ENCODE measurements at places on chromosomes 12 and 14.

DNA sequence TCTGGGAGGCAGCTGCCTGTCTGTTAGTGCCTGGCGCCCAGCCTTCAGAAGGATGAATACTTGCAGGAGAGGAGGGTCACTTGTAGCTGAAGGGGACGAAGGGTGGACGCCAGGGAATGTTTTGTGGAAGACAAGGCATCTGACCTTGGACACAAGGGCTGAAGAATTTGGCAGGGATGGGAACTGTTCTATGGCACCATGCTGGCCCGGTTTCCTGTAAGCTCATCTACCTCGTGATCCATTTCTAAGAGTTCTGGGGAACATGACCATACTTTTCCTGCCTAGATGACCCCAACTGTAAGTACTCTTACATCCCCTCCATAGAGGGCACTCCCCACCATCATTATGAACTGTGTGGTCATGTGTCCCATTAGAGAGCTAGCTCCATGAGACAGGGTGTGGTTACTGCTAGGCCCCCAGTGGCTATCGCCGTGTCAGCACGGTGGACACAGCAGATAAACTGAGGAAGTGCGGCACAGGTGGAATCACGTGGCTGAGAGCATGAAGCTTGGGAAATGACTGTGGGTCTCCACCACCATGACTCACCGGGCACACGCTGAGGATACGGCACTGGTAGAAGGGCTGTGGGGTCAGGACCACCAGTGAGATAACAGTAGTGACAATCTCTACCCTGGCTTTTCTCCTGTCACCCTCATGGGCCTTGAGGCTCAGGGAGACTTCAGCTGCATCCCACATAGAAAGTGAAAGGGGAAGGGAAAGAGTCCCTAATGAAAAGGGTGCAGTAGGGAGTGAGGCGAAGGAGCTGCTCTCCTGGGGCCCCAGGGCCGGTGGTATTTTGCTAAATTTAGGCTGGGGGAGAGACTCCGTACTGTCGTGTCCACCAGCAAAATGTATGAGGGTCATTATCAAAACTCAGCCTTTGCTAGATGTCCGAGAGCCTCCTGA, 252.6 kb downstream of the FOXN3 start:
- no peak for DNase-seq

- DNase-seq, result peak; percentile 90
These were observed 14.4 kb upstream of the MLXIP start for GRCh38 chr12:122064025-122064777.

DNA sequence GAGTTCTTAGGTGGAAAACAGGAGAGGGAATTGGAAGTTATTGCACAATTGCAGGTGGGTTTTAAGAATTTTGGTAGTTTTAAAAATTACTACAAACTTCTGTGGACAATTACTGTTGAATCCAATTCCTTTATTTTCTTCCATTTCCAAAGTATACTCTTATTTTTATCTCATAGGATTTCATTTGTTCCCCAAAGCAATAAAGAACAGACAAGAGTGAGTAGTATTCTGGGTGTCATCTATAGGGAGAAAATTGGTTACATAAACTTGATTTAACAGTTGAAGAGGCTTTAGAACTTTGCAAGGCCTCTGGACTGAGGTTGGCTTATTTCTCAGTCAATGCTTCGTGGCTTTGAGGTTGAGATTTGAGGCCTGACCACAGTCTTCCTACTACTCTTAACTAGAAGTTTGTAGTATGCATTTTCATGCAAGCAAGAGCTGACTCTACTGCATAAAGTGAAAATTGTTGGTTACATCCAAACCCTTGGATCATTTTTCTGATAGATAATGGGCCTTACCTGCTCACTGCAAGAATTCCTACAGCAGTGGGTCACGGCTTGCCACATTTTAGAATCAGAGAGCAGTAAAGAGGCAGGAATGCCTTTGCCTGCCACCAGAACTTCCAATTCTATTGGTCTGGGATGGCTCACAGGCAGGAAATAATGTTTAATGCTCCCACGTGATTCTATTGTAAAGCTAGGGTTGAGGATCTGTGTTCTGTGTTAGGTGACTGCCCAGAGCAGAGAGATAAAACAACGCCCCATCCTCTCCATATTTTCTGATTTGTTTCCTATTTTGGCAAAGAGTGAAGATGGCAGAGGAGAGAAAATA, 270.5 kb downstream of the TTC6 start:
- no peak for DNase-seq

- DNase-seq, result no peak
These were observed 266.2 kb downstream of the C12orf75 start for GRCh38 chr12:105596731-105597130.

- DNase-seq, result peak; percentile 53
These were observed 490.3 kb downstream of the APAF1 start for GRCh38 chr12:99135376-99135775.

- peak; percentile 58 for DNase-seq
These were observed 46.0 kb downstream of the SH2B3 start for GRCh38 chr12:111451649-111452129.

DNA sequence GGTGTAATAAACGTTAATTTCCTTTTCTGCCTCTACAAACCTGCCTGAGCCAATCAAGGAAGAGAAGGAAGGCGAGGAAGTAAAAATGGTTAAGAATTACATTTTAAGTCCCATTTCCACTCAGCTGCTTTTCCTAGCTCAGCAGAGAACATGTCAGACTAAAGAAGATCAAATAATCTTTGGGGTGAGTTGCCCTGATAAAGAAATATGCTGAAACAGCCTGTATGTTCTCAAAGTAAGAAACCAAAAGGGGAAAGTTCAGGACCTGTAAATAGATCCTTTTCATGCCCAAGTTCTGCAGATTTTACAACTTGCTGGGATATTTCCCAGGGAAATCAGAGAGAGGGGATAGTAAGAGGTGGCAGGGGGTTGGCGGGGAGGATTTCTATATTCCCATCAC, 55.5 kb downstream of the PHLDA1 start:
- DNase-seq, result no peak

- no peak for DNase-seq
These were observed 27.4 kb downstream of the CRADD start for GRCh38 chr12:93704625-93705024.

GRCh38 chr14:20606190-20606901, 15.2 kb upstream of the RNASE12 start:
- DNase-seq, result peak; percentile 46

- DNase-seq, result no peak
These were observed 113.2 kb downstream of the DPF3 start for GRCh38 chr14:72780751-72781150.

GRCh38 chr12:128286970-128287369, 20.0 kb downstream of the TMEM132C start:
- DNase-seq, result no peak

GRCh38 chr14:30608533-30609006, 13.5 kb upstream of the SCFD1 start:
- no peak for DNase-seq

DNA sequence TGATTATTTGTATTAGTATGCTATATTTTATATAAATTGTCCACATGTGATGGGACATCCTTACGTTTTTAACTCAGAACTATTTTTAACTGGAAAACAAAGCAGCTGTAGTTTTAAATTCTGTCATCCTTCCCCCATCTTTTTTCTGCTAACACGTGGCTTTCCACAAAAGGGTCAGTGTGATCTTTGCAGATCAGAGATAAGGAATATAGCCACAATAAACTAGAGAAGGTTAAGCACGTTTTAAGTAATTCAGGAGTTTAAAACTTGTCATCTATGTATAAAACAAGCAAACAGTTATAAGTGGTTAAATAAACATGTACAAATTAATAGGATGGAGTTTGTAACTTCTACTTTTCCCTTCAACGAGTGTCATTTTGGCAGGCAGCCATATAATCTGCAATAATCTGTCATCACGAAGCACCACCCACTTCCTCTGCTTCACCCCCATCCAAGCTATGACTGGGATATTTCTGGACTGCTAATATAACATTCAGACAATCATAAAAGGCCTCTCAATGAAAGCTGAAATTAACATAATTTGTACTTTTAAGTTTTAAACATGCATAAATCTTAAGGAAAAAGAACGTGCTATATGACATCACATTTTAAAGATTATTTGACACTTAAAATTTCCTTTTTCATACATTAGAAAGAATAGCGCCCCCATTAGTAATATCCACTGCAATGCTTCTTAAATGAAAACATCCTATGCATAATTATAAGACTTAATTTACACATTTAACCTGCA, 15.3 kb downstream of the TAOK3 start:
- no peak for DNase-seq

GRCh38 chr12:55072083-55072482, 52.3 kb downstream of the NEUROD4 start:
- DNase-seq, result peak; percentile 20

DNA sequence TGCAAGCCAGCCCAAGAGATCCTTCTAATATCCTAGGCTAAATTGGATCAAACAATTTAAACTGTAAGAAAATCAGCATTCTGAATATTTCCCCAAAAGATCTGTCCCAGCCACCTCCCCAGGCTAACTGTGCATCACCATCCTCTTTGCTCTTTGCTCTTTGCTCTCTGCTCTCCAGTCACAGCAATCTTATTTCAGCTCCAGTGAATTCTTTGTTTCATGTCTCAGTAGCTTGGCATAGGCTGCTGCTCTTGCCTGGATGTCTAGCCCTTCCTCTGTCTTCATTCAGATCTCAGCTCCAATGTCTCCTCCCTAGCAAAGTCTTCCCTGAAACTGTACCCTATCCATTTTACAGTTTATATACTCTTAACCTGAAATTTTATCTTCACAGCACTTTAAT, 399.8 kb upstream of the USP15 start:
- DNase-seq, result no peak

DNA sequence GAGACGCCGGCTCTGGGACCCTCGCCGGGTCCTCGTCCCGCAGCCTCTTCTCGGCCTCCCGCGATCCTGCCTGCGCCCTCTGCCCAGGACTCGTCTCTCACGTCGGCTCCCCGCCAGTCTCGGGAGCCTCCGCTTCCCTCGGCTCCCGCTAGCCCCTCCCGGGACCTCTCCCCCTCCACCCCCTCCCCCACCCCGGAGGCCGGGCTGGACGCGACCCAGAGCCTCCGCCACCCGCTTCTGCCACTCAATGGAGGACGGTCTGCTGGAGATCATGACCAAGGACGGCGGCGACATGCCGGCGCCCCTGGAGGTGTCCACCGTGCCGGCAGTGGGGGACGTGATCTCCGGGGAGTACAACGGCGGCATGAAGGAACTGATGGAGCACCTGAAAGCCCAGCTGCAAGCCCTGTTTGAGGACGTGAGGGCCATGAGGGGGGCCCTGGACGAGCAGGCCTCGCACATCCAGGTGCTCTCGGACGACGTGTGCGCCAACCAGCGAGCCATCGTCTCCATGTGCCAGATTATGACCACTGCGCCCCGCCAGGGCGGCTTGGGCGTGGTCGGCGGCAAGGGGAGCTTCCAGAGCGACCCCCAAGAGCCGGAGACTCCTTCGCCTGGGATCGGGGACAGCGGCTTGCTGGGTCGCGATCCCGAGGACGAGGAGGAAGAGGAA, 568 bp downstream of the CCDC184 start:
- DNase-seq, result no peak

DNA sequence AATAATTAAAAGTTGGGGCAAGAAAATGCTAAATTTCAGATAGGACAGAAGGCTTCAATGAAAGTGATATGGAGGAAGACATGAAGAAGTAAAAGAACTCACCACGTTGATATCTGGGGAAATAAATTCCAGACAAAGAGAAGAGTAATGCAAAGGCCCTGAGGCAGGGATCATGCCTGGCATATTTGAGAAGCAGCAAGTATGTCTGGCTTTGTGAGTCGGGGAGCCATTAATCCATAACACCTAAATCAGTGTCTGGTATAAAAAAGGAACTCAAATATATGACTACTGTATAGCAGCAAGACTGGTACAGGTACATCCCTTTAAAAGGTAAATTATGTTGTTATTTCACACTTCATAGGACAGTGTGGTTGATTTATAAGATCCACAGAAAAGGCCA, 16.4 kb downstream of the BAZ1A start:
- DNase-seq, result no peak

GRCh38 chr14:52882824-52883223, 68.0 kb downstream of the FERMT2 start:
- no peak for DNase-seq

DNA sequence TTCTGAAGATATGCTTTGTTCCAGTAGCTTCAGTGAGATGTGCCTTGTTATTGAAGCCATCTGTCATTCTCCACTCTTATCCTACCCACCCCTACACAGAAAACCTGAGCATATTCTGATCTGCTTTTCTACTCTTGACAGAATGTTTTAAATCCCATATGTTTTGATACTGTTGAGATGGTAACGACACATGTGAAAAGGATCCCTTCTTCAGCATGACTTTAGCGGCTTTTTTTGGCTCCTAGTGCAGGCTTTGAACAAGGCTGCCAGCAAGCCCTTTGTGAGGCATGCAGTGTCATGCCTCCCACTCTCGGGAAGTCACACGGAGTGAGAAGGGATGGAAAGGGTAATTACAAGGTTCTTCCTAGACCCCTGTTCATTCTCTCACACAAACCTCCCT, 228.8 kb upstream of the RGS6 start:
- DNase-seq, result no peak

GRCh38 chr14:44960646-44961045, 1.1 kb downstream of the KLHL28 start:
- no peak for DNase-seq

DNA sequence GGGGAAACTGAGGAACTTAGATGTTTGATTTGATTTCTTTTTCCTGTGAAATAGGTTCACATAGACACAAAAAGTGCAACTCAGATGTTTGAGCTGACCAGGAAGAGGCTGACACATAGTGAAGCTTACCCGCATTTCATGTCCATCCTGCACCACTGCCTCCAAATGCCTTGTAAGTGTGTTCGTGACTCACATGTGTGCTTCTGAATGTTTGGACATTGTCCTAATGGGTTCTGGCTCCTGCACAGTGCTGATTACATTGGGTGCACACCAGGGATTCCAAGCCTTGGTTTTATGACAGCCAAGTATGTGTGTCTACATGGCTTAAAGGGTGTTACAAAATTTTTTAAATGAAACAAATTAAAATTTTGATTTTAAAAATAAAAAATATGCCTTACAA, 137.4 kb downstream of the DAAM1 start:
- no peak for DNase-seq

- no peak for DNase-seq
These were observed 11.4 kb upstream of the TAC3 start for GRCh38 chr12:57027805-57028153.

DNA sequence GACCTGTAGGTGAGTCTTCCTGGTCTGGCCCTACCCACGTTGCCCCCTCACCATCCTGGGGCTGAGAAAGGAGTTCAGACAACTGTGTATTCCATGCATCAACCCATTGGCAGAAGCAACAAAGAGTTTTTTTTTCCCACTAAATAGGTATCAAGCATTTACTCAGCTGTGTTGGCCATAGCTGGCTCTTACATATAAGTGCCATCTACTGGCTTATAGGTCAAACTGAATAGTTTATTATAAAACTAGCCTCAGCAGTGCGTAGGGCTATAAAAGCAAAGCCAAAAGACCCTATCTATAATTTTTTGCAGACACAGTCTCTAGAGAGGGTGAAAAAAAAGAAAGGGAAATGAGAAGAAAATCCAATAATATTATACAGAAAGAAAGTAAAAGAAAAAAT, 765.2 kb upstream of the MGAT4C start:
- DNase-seq, result no peak
